ENCODE measurements at places on chromosomes 1 and 21. TPM values are rescaled to one million over a fixed set of nuclear protein-coding genes. Genes with fewer than 3 reads are reported as not detected.

Gene EXTL1
- total RNA-seq: not detected

Gene SPRR4
- total RNA-seq: not detected

Gene HSD3B2
- not detected for total RNA-seq

Gene CELA3A
- not detected for total RNA-seq

Gene KCNE1
- total RNA-seq: 0.26 TPM

Measured in bronchial epithelial cell (primary cell).